IPS DF 19.7 (cell line): ENCODE measurements at places on chromosomes 12 and 14.

DNA sequence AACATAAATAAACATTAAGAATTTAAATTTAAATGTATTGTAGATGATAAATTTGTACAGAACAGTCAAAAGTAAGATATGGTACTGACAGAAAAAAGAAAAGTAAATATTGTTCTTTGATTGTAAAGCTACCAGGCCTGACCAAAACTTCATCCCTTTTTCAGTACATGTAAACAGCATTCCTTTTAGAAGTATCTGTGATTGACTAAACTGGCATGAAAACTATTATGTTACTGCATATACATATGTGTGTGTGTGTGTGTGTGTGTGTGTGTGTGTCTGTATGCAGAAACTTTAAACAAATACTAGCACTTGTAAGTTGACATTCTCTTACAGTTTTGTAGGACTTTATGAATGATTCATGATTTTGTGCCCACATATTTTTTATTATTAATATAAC lies 270.9 kb downstream of the C12orf50 start:
- no peak for DNase-seq

GRCh38 chr12:103387385-103387784 lies 108.4 kb downstream of the C12orf42 start:
- DNase-seq, result no peak

- DNase-seq, result no peak
These were observed 256.9 kb downstream of the ATXN7L3B start for GRCh38 chr12:74794522-74794921.

GRCh38 chr12:95976416-95976832 lies 19.7 kb downstream of the HAL start:
- no peak for DNase-seq

DNA sequence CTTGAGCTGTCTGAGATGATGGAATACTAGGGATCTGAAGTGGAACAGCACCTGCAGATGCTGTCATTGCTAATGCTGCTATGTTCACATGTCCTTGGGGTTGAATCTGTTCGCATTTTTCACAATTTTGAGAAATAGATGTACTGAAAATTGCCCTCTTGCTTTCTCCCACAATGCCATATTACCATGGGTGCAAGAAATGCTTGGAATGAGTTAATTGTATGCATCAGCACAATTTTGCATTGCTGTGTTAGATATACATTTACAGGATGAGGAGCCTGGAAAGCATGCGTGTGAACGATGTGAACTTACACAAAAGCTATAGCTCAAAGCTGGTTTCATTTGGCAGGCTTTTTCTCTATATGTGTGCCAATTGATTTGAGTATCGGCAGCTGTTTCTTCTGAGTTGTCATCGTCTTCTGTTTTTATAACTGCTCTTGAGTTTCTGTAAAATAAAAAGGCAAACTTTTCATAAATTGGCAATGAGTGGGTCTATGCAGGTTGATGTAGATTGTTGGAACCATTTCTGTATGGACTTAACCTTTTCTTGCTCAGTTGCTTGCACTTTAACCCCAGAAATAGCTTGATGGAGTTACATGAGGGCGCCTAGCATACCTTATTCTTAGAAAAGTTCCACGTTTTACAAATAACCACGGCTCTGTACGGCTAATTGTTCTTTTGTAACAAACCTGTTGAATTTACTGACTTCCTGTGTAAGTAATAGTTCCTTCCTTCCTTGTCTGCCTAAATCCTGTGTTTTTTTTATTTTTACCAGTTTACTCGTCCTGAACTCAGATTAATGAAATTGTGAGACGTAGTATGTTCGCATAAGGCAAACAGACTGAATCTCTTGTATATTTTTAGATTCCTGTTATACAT lies 105.9 kb downstream of the FGD4 start:
- DNase-seq, result no peak

- DNase-seq, result no peak
These were observed 2.3 kb downstream of the PAPLN start for GRCh38 chr14:73239393-73240241.

- DNase-seq, result no peak
These were observed 62.9 kb upstream of the ATP2A2 start for GRCh38 chr12:110217996-110218674.

DNA sequence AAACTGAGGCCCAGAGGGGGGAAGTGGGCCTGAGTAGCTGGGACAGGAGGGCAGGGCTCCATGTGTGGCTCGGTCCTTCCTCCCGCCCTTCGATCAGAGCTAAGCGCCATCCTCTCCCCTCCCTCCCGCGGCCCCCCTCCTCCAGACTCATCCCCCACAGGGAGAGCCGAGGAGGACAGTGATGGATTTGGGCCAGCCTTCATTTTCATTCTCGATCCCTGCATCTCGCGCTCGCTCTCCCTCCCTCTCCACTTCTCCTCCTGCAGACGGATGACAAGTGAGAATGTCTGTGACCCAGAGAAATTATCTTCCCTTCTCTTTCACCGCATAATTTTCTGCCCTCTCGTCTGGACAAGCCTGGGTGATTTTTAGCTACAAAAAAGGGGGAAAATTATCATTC lies 183.3 kb downstream of the RBM19 start:
- no peak for DNase-seq

DNA sequence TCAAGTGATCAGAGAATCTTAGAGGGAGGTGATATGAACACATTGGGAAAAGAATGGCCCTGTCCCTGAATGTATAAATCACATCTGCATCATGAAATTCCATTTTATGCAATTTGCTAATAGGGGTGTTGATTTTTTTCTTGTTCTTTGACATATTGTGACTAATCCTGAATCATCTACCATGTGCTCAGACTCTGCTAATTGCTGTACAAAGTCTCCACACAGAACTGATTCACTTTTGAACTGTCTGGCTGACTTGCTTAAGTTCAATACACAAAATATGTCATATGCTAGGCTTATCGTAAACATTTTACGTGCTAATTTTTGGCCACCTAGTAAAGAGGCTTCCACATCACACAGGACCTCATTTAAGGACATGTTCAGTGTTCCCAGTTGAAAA lies 2.6 kb downstream of the TMEM132D start:
- DNase-seq, result no peak

GRCh38 chr12:103540319-103540718 lies 44.6 kb upstream of the C12orf42 start:
- no peak for DNase-seq
